Vein endothelial cell (primary cell): ENCODE measurements at places on chromosomes 4 and X. TPM values are rescaled to one million over a fixed set of nuclear protein-coding genes. Genes with fewer than 3 reads are reported as not detected.

The HPGD gene
- not detected in 2 replicates for total RNA-seq

The MAP9 gene
- 0.33 and 0.48 TPM in 2 replicates for total RNA-seq

The GABRE gene
- 28.9 and 36.3 TPM in 2 replicates for total RNA-seq

The RAB39B gene
- 0.10 TPM in 1 of 2 replicates, not detected in the other for total RNA-seq

The FRAS1 gene
- total RNA-seq = 0.65 and 3.3 TPM in 2 replicates

The MAGEB17 gene
- not detected in 2 replicates for total RNA-seq

The PAGE1 gene
- total RNA-seq = not detected in 2 replicates

The IQSEC2 gene
- total RNA-seq = 4.0 and 4.2 TPM in 2 replicates

The MTNR1A gene
- not detected in 2 replicates for total RNA-seq

The ZNF827 gene
- total RNA-seq = 9.3 and 10.8 TPM in 2 replicates

The TACR3 gene
- not detected in 2 replicates for total RNA-seq

The SYNPO2 gene
- total RNA-seq = 0.19 and 0.65 TPM in 2 replicates

The SPACA5 gene
- not detected in 2 replicates for total RNA-seq

The ARHGAP36 gene
- total RNA-seq = 0.10 TPM in 1 of 2 replicates, not detected in the other

The AFM gene
- total RNA-seq = not detected in 2 replicates

The COL4A6 gene
- 0.65 and 1.9 TPM in 2 replicates for total RNA-seq

The NEIL3 gene
- 3.6 and 5.4 TPM in 2 replicates for total RNA-seq

The USP17L13 gene
- not detected in 2 replicates for total RNA-seq

The SPANXN3 gene
- not detected in 2 replicates for total RNA-seq

The MORF4L2 gene
- 772 and 1,067 TPM in 2 replicates for total RNA-seq

The SSX3 gene
- total RNA-seq = not detected in 2 replicates

The DMRTC1B gene
- not detected in 2 replicates for total RNA-seq

The CT83 gene
- total RNA-seq = not detected in 2 replicates

The CFAP299 gene
- not detected in 2 replicates for total RNA-seq

The SLITRK4 gene
- 2.5 and 3.9 TPM in 2 replicates for total RNA-seq

The PJA1 gene
- total RNA-seq = 12.5 and 15.0 TPM in 2 replicates

The IL9R gene
- 0.10 TPM in 1 of 2 replicates, not detected in the other for total RNA-seq

The FANCB gene
- total RNA-seq = 2.6 and 6.0 TPM in 2 replicates

The DUSP21 gene
- total RNA-seq = not detected in 2 replicates

The LEF1 gene
- 0.67 and 2.0 TPM in 2 replicates for total RNA-seq

The PDE6B gene
- total RNA-seq = 1.5 and 4.2 TPM in 2 replicates

The PAGE5 gene
- total RNA-seq = not detected in 2 replicates

The ENPEP gene
- total RNA-seq = 0.33 TPM in 1 of 2 replicates, not detected in the other

The TLR10 gene
- not detected in 2 replicates for total RNA-seq

The RTL9 gene
- not detected in 2 replicates for total RNA-seq

The XG gene
- 0.33 TPM in 1 of 2 replicates, not detected in the other for total RNA-seq

The JAKMIP1 gene
- total RNA-seq = not detected in 2 replicates

The VAMP7 gene
- 38.9 and 49.4 TPM in 2 replicates for total RNA-seq

The UCP1 gene
- not detected in 2 replicates for total RNA-seq

The DCTD gene
- 66.6 and 84.2 TPM in 2 replicates for total RNA-seq

The SLC9B1 gene
- total RNA-seq = 0.57 TPM in 1 of 2 replicates, not detected in the other
